ENCODE measurements at places on chromosomes 7 and 10.

DNA sequence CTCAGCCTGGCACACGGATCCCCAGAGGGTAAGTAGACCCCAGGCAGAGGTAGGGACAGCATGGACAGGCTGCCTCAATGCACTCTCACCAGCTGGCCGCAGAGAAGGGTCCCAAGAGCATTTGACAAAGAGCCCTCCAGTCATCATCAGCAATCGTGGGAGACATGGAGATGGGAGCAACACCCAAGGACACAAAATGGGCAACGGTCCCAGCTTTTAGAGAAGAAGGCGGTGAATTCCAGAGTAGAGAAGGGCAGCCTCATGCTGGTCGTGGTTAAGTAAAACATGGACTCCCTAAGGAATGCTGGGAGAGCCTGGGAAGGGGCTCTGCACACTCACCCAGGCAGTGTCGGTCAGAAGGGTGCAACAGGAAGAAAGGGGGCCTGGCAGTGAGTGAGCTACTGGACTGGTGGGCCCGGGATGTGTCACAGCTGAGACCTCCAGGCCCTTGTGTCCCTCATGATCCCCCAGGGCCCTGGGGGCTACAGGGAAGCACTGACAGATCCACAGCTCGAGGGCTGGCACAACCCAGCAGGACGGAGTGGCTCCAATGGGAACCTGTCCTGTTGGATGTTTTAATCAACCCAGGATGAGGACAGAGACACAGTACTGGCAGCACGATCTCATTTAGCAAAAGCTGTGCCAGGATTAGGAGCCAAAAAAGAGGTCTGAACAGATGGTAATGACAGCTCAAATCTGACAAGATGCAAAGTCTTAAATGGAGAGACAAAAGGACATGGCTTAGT lies 147.1 kb downstream of the NEURL1 start:
- DNase-seq: no peak

GRCh38 chr10:92688927-92689662 lies 660 bp upstream of the HHEX start:
- no peak for DNase-seq

DNA sequence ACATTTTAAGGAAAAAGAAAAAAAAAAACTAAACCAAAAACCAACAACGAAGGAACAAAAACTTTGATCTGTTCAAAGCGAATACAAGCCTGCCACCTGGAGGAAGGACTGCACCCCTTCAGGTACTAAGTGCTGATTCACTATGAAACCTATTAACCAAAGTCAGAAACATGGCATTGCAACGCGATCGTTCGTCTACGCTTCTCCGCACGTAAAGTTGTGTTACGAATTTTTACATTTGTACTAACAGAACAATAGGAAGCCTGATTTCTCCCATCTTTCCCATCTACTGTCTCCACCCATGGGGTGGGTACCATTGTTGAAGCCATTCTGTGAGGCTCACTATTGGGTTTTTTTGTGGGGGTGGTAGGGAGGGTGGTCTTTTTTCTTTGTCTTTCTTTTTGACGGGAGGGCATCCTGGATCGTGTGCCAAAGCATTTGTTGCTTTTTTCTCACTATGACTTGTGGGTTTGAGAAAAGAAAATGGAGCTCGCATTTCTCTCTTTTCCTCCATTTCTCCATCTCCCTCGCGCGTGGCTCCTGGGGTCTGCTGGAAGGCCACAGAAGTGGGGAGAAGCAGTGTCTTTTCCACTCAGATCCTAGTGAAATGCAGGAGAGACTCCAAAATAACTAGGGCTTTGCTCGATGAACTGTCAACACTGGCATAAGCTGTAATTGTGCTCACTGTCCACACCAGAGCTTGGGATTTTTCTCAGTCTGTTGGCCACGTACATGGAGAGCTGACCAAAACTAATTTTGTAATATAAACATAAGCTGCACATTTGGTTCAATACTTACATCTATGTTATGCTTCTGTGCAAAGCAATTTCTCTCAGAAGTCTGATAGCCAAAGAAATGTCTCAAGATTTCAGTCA lies 100.9 kb upstream of the YAE1 start:
- DNase-seq: no peak

- DNase-seq: no peak
These were observed 4.2 kb upstream of the FOXL3 start for GRCh38 chr7:285731-286130.

- no peak for DNase-seq
These were observed 20.2 kb upstream of the ZNF282 start for GRCh38 chr7:149175150-149175549.

GRCh38 chr10:78041170-78042057 lies 7.8 kb downstream of the RPS24 start:
- no peak for DNase-seq

- no peak for DNase-seq
These were observed 64.0 kb downstream of the CCDC3 start for GRCh38 chr10:12937527-12937926.

- no peak for DNase-seq
These were observed 1.3 kb upstream of the SCRN1 start for GRCh38 chr7:29990931-29991330.
